ENCODE measurements at places on chromosomes 3 and 15. TPM values are rescaled to one million over a fixed set of nuclear protein-coding genes. Genes with fewer than 3 reads are reported as not detected.

The ARID3B gene
- total RNA-seq: 41.2 TPM

DNA sequence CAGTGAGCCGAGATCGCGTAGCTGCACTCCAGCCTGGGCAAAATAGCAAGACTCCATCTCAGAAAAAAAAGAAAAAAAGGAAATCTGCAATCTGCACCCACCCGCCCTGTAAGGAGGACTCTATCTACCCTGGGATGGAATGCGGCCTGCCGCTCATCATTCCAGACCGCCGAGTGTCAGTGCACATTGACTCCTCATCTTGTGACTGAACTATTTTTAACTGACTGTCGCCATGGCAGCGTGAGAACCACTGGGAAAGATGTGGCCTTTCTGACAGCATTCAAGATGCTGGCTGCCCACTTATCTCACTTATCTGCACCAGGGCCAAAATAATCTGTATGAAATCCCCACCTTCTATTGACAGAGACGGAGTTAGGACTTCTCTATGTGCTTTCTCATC is 38.8 kb upstream of the ANKRD34C start:
- DNase-seq: no peak

The PSTPIP1 gene
- 169 TPM for total RNA-seq

- no peak for DNase-seq
These were observed 28.0 kb downstream of the PTPN9 start for GRCh38 chr15:75551091-75551490.

The LYZL4 gene
- total RNA-seq: not detected

The OR5K2 gene
- not detected for total RNA-seq

- no peak for DNase-seq
These were observed 121.5 kb upstream of the LIPC start for GRCh38 chr15:58309963-58310928.

DNA sequence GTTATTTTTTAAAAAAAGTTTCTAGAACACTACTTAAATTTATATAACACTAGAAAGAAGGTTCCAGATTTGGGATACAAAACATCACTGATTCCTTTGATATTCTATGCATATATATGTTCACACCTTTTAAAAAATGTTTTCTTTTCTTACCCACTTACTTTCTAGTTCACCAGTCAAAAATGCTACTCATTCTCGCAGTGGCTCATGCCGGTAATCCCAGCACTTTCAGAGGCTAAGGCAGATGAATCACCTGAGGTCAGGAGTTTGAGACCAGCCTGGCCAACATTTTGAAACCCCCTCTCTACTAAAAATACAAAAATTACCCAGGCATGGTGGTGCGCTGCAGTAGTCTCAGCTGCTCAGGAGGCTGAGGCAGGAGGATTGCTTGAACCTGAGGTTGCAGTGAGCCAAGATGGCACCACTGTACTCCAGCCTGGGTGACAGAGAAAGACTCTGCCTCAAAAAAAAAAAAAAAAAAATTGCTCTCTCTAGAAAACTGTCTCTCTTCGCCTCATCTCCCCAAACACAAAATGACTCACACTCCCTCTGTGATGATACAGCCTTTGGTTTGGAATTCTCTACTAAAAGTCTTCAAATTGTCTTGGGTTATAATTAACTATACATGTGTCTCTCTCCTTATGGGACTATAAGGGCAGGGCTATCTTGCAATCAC is 52.6 kb upstream of the TGFBR2 start:
- DNase-seq: no peak

The PLSCR2 gene
- total RNA-seq: not detected

Data from activated T-helper 2 cell treated with anti-CD3 and anti-CD28 coated beads, Interferon-gamma antibody, Interleukin-2, Interleukin-4, amounts not matched to agents 10 μg/mL and 5 μg/mL and 100 μg/mL, durations not matched to agents 14 hours and 24 hours and 36 hours (primary cell).